Cardiac septum (tissue), 1 donor: ENCODE measurements at places on chromosomes 11 and 22. TPM values are rescaled to one million over a fixed set of nuclear protein-coding genes. Genes with fewer than 3 reads are reported as not detected.

GRCh38 chr11:130625578-130626306 is 177.3 kb downstream of the ADAMTS15 start:
- no peak for DNase-seq

GRCh38 chr22:45423524-45423923 is 10.0 kb downstream of the RIBC2 start:
- DNase-seq, result no peak

- DNase-seq, result no peak
These were observed 76.2 kb downstream of the SLC1A2 start for GRCh38 chr11:35343033-35343598.

DNA sequence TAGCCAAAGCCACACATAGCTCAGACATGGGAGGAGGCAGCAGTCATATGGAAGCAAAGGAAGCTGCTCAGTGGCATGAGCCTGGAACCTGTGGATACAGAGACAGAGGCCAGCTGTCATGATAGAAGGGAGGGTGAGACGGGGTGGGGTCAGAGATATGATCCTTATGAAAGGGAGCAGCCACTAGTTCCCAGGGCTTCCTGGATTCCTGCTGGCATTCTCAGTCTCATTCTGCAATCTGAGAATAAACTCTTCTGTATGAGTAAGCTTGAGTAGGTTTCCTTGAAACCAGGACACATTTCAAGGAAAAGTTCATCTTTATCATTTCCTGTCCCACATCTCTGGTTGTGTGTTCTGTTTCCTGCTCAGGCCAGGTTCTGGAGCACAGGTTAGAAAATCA is 220.2 kb upstream of the SNX19 start:
- no peak for DNase-seq

DNA sequence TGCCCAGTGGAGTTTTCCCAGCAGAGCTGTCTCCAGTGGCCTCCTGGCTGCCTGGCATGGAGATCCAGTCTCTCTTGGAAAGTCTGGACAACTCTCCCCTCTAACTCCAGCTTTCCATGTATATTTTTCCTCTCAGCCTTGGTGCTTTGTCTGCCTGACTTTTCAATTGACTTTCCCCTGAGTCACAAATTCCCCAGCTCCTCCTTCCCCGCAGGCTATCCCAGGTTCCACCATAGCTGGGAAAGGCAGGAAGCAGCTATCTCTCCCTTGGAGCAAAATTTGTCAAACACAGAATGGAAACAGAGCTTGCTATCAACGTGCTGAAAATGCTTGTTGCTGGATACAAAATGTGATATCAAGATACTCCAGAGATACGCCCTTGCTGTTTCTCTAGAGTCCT is 384.8 kb downstream of the TMEM135 start:
- DNase-seq, result no peak

GRCh38 chr22:42416671-42417230 is 15.5 kb downstream of the NFAM1 start:
- no peak for DNase-seq

- no peak for DNase-seq
These were observed 27.9 kb upstream of the FZD4 start for GRCh38 chr11:86983021-86983488.

GRCh38 chr11:123195188-123196059 is at the start of gene CLMP:
Gene CLMP (minus strand): TSS chr11:123195248. CDS start chr11:123194940, 308 bp downstream.
- DNase-seq, result no peak

Gene HORMAD2
- 0.16 TPM for total RNA-seq

DNA sequence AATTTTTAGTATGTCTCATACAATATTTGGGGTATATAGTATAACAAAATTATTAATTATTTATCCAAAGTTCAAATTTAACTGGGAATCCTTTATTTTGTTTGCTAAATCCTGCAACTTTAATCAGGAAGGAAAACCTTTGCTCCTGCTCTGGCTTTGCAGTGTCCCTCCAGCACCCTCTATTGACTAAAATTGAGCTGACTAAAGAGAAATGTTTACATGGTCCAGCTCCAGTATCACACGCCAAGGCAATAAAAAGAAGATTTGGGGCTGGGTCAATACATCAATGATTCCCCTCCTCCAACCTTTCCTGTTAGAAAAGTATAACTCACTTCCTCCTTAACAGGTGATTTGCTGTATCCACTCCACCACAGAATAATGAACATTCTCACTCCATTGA is 153.0 kb upstream of the LRRC4C start:
- DNase-seq, result no peak

Gene NPAS4
- not detected for total RNA-seq

DNA sequence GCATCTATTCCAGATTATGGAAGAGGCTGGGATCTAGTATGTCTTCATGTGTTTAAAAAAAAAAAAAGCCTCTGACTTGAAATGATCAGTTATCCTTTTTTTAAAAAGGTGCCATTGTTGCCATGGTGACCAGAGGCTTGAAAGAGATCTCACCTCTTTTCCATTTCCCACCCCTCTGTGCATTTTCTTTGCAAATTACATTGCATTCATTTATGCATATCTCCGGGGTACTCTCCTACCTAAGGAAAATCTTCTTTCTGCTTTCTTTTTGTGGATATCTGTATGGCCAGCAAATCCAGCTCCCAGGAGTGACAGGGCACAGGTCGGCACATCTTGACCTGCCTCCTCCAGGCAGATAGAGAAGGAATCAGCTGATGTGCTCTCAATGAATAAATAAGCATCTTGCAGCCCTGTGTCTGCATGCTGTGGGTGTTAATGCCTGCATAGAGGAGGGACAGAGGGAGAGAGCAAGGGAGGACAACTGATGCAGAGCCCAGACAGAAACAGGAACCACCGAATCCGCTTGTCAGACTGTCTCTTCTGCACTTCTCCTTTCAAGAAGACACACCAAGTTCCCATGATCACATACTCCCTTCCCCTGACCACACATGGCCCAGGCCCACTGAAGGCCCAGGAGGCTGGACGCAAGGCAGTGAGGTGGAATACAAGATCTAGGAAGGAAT is 50.9 kb downstream of the CWC15 start:
- DNase-seq, result no peak

- no peak for DNase-seq
These were observed 63.0 kb downstream of the PPFIBP2 start for GRCh38 chr11:7576726-7577290.

Gene FREY1
- total RNA-seq, result 0.54 TPM

DNA sequence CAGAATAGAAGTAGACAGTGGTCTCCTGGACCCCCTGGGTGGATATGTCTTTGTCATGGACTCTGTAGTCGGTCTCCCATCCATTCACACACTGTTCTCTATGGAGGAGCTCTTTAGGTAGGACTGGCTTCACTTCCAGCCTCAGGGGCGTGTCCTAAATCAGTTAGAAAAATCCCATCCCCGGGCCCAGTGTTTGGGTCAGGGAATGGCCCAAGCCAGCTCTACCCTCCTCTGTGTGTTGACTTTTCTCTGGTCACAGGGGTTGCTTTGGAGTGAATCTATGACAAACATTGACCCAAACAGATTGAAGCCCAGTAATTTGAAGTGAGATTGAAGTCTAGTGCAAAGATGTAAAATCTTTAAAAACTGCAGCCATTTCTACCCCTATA is 34.0 kb downstream of the WEE1 start:
- no peak for DNase-seq

Gene CELSR1
- 13.3 TPM for total RNA-seq

Gene RAG1
- 1.2 TPM for total RNA-seq

Gene NCF4
- total RNA-seq, result 6.1 TPM

Gene OR10G8
- not detected for total RNA-seq

GRCh38 chr22:26656891-26657851 is at the start of gene MIAT:
Gene MIAT (plus strand): TSS chr22:26657588.
- peak; percentile 82 for DNase-seq
